CD4-positive, alpha-beta T cell treated with Interleukin-6 for 4 hours (primary cell): ENCODE measurements at places on chromosomes 13 and 19.

- DNase-seq: no peak
Measured at GRCh38 chr19:29524912-29525831, 622 bp upstream of the VSTM2B start.

GRCh38 chr13:44021422-44021821 is 141.7 kb downstream of the LACC1 start:
- no peak for DNase-seq

- DNase-seq: no peak
Measured at GRCh38 chr19:7887408-7888144, 734 bp upstream of the LRRC8E start.

DNA sequence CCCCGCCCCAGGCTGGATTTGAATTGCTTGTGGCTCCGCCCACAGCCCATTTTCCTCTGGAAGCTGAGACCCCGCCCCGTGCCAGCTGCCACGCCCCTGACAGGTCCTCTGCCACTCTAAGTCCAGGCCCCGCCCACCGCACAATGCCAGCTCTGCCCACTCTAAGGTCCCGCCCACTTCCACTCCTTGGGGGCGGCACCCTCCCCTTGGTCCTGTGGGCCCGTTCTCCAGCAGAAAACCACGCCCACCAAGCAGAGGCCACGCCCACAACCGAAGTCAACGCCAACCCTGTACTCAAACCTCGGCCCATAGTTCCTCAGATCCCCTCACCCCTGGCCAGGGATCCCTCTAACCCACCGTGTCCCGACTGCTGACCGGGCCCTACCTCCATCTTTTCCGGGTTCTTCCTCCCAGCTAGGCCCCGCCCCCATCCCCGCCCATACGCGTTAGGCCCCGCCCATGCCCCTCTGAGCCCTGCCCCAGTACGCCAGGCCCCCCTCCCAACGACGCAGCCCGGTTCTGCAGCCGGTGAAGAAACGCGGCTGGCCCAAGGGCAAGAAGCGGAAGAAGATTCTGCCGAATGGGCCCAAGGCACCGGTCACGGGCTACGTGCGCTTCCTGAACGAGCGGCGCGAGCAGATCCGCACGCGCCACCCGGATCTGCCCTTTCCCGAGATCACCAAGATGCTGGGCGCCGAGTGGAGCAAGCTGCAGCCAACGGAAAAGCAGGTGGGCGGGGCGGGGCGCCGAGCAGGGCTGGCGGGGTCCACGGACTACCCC is 1.3 kb downstream of the HMG20B start:
- peak; percentile 77 for DNase-seq

DNA sequence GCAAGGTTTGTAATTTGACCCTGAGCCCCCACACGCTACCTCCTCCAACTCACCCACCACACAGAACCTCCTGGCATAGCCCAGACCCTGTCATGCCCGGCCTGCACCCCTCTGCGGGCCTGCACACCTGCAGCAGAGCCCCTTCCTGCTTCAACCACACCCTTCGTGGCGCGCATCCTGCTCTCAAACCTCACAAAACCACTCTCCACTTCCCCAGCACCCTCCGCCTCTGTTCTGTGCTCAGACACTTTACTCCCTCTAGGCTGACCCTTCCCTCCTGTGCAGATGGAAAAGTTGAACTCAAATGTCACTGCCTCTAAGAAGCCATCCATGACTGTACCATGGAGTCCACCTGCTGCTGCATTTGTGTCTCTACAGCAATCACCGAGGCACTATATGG is 28.5 kb downstream of the FAAP24 start:
- peak; percentile 45 for DNase-seq

- DNase-seq: no peak
Measured at GRCh38 chr13:46615888-46616531, 63.0 kb downstream of the LRCH1 start.

DNA sequence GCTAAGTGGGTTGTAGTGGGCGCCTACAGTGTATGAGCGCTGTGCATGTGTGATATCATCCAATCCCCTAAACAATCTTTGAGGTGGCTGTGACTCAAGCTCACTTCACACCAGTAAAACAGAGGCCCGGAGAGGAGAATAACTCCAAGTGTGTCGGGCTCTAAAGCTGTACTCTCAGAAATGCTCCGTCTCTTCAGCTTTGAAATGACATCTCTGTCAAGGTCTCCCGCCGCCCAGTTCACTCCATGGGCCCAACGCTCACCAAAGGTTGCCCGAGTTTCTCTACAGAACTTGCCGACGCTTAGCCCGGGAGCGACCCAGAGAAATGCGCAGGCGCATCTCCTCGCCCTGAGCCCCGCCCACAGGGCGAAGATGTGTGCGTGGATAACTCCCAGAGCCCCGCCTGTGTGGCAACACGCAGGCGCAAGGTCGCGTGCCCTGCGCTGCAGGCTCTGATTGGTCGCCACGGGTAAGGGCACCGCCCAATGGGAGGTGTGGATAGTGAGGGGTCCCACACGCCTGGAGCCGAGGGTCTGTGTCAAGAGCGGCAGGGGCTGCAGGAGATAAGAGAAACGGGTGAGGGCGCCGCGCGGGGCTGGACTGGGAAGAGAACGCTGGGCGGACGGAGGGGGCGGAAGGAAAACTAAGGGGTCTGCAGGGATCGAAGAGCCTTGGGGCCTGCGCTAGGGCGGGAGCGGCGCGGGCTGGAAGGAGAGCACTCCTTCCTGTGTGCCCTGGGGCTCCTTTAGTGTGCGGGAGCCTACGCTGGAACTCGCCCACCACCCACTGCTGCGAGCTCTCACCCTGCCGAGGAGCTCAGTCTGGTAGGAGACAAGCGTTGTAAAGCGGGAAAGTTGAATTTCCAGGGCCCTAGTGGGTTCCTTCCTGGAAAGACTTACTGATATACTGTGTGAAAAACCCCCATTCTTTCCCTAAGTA is at the start of gene ZNF526:
ZNF526 (plus strand) TSS at position 501 of the 939 bp plus-strand sequence. CDS start 4,092 bp downstream, outside the sequence.
- peak; percentile 98 for DNase-seq

DNA sequence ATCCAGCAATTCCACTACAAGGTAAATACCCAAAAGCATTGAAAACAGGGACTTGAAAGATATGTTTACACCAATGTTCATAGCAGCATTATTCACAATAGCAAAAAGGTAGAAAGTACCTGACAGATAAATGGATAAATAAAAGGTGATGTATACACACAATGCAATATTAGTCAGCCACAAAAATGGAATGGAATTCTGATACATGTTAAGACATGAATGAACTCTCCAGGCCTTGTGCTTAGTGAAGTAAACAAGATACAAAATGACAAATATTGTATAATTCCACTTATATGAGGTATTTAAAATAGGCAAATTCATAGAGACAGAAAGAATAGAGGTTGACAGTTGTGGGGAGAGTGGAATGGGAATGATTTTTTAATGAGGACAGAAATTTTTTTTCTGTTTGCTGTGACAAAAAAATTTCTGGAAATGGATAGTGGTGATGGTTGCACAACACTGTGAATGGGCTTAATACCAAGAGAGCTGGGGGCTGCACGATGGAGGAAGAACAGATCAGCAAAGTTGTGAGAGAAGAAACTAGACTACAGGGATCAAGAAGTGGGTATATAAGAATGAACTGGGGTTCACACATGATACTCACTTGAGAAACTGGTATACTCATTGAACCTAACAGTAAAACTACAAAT is 137.2 kb downstream of the MZT1 start:
- DNase-seq: no peak

GRCh38 chr19:19602713-19603324 is 15.7 kb downstream of the PBX4 start:
- no peak for DNase-seq

DNA sequence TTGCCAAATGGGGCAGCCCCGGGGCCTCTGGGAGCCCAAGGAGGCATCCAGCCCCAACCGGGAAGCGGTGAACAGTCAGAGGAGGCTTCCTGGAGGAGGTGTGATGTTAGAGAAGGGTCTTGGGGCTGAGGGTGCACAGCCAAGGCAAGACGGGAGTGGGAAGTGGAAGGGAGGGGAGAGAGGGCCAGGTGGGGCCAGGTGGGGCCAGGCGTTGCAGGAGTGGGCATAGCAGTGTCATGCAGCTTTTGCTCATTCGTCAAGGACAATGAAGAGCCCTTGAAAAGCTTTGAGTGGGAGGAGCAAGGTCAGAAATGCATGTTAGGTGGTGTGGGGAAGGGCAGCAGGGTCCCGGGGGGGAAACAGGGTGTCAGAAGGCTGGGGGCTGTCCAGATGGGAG is 1.8 kb downstream of the FBN3 start:
- DNase-seq: no peak

DNA sequence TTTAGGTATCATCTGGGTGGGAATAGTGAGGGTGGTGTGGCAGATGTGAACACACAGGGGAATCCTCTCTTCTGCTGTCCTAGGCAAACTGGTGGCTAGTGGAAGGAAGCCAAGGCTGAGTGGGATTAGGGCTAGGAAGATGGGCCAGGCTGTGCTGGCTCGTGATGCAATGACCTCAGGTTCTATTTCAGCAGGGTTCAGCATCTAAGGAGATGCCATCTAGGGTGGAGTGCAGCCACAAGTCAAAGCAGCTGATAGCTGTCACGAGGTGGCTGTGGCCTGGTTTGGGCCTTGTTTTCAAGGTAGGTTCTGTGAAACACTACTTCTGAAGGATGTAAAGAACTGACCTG is 21.6 kb downstream of the ARL11 start:
- no peak for DNase-seq

DNA sequence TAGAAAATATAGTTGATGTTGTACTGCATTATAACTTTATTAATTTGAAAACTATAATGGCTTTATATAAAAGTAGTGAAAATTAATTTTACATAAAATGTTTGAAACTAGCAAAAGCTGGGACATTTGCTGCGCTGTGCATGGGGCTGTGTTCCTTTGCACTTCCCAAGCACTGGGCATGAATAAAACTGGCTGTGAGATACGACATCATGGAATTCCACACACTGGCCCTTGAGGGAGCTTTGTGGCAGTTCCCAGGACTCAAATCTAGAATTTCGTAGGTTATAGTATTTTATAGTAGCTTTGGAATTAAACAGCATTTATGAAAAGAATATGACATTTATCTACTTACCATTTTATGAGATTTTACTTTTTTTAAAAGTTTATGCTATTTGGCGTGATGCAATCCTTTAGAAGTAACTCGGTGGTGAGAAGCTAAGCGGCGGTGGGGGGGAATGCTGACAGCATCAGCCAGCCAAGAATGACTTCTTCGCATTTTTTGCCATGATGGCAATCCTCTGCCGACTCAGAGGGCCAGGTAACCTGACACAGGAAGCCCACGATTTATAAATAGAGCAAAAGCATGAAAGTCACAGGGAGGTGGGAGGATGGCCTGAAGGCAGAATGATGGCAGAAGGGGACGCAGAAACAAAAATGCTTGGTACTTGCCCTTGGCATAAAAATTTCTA is 553.5 kb downstream of the MYO16 start:
- no peak for DNase-seq

DNA sequence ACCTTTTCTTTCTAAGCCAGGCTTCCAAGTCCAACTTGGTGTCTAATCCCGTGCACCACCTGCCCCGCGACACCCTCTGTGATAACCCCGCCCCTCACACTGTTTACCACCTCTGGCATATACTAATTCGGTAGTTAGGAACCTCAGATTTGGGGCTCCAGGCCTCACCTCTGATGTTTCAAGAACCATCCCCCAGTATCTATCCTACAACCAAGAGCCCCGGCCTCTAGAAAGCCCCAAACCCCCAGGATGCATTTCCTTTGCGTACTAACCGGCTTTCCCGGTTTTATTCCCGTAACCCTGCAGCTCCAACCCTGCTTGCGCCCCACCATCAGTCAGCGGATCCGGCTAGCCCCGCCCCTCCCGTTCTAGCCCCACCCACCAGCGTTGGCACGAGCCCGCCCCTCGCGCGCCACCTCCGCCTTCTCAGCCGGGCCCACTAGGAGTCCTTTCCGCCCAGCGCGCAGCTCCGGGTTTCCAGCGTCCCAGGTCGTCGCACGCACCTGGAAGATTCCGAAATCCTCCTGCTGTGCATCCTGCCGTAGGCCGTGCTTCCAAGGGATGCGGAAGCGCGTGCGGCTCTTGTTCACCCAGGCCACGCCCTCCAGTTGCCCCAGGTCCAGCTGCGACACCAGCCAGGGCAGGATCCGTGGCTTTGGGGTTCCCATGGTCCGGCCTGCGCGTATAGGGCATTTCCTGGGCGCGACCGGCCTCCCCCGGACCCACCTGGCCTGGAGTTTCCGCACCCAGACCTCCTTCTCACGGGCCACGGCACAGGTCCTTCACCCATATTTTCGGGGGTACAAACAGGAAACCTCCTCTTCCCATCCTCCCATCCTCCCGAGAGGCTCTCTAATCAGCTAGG is 1.3 kb downstream of the IRF3 start:
- peak; percentile 96 for DNase-seq

GRCh38 chr19:12669270-12670158 is 2.9 kb downstream of the WDR83 start:
- DNase-seq: peak; percentile 78

DNA sequence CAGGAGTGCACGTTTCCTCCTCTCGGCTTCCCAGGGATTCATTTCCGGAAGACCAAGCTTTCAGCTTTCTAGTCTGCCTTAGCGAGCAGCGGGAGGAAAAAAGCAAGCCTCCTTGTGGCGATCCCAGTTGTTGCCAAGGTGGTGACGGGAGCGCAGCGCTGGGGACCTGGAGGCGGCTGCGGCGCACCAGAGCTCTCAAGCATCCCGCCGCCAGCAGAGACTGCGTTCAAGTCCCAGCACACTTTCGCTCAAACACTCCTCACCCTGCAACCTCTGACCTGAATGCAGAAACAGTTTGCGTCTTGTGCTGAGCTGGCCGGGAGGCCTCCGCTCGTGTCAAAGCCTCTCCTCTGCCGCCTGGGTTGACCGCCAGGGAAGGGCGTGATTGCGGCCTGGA is 4.9 kb downstream of the GSX1 start:
- DNase-seq: no peak

GRCh38 chr13:78674638-78675037 is 15.7 kb upstream of the OBI1 start:
- no peak for DNase-seq

DNA sequence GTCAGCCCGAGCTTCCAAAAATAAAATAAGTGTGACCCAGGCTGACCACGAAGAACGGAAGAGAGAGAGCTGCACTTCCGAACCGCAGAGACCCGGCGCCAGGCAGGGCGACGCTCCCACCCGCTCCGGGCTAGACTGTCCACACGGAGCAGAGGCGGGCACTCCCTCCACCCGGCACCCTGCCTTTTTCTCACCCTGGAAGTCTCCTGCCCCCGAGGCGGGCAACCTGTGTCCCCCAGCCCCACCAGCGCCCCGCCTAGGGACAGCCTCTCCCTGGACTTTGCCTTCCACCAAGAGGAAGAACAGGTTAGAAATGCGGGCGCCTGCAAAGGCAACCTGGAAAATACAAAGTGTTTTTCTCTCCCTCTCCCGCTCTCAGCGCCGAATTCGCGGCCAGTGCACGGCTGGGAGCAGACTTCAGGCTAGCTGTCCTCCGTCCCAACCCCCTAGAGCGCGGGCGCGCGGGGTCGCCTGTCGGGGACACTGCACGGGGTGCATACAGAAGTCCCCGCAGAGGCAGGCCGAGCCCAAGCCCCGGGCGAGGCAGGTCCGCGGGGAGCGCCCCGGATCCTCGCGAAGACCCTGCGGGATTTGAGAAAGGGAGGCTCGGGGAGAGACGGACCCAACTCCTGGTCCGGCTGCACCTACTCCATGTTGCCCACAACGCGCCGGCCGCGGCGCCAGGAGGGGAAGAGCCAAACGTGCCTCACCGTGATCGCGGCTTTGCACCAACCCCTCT is 845 bp downstream of the SPRY2 start:
- DNase-seq: no peak
